Right forelimb (tissue), 1 donor: ENCODE measurements at places on chromosomes 4 and X.

GRCh38 chrX:135347381-135348016, 38.2 kb downstream of the ETDC start:
- DNase-seq: no peak

DNA sequence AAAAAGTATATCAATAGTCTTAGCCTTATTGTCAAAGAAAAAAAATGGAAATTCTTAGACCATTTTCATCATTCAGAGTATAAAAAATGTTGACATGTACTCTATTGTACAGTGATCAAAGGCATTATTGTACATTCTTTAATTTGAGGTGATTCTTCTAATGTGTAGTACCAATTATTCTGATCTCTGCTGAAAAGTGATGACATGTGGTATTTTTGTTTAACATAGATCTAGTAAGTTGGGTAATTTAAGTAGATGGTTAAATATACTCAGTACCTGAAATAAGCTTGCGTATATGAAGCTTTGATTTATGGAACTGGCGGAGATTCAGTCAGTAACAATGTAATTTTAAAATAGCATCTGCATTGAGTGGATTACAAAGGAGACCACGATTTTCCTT, 5.1 kb downstream of the TENM3 start:
- no peak for DNase-seq

DNA sequence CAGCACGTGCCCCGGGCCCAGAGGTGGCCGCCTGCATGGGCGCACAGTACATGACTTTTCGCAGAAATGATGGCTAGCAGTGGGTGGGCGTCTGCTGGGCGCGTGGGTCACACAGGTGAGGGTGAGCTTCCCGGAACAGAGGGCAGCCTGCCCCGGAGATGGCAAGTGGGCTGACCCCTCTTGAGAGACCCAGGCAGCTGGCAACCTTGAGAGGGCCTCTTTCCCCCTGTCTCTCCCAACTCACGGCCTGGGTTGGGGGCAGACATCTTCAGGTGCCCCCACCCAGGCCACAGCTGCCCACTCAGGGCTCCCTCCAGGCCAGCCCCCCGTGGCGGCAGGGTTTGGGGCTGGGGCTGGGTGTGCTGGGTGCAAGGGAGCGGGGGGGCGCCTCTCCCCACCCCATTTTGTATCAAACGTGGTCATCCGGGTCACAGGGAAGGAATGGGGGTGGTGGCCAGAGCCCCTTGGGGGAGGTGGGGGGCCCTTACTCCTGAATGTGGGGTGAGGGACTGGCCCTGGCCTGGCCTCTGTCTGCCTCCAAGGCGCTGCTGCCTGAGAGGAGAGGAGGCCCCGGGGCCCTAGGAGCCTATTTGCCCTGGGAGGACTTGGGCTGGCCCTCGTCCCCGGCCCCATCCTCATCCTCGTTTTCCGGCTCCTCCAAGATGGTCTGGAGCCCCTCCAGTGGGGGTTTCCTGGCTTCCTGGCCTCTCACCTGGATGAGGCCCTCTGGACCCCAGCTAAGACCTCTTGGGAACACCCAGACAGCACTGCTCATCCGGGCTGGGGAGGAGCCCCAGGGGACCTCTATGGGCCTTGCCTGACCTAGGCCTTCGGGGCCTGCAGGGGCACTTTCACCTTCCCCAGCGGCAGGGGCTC, 4.6 kb downstream of the PNMA6E start:
- no peak for DNase-seq

GRCh38 chr4:102642631-102643298, 118.0 kb downstream of the MANBA start:
- DNase-seq: no peak

DNA sequence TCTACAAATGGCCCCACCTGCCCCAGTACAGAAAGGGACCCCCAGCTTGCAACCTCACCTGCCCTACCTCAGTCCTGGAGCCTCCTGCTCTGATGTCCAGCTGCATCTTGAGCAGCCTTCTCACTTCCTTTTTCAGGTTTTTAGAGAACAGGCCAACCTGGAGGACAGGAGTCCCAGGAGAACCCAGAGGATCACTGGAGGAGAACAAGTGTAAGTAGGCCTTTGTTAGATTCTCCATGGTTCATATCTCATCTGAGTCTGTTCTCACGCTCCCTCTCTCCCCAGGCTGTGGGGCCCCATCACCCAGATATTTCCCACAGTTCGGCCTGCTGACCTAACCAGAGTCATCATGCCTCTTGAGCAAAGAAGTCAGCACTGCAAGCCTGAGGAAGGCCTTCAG, 3.6 kb downstream of the MAGEA11 start:
- DNase-seq: no peak

DNA sequence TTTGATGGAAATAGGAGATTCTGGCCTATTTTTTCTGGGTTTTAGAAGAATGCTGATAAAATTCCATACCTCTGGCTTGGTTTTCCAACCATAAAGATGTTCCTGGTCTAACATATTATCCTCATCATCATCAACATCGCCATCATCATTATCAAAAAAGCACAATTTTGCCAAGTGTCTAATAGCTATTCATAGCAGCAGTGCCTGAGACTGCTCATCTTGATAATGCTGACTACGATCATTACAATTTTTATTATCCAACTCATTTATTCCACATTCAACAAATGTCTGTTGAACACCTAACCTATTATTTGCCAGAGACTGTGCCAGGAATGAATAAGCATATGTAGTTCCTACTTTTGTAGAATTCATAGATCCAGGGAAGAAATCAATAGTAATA, 303.5 kb upstream of the GATB start:
- DNase-seq: no peak

DNA sequence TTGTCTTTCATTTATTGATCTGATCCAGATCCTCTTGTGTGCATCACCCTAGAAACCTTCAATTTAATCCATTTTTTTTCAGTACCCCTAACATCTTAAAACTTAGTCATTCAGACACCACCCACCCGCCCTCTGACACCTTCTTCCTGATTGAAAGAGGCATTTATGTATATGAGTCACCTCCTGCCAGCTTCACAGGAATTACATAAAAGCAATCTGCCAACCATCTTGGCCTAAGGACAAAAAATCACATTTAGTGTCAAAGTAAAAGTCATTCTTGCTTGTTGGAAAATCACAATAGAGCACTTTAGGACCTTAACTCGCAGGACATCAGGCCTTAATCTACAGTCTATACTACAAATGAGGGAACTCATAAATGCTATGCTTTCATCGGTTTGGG, 52.1 kb downstream of the NDST3 start:
- no peak for DNase-seq

DNA sequence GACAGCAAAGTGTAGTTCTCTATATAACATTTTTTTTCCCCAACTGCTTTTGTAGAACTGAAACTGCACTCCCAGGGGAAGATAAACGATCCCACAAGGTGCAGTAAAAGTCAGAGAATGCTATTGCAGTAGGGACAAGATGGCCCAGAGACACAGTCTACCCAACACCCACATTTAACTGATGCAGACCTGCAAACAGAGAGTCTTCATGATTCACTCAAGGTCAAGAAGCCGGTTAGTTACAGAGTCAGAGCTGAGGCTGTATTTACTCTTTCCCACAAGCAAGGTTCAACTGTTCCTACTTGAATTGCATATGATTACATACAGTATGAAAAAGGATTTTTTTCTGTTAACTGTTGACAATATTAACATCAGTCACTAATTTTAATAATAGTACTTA, 654.6 kb downstream of the IL1RAPL1 start:
- no peak for DNase-seq

DNA sequence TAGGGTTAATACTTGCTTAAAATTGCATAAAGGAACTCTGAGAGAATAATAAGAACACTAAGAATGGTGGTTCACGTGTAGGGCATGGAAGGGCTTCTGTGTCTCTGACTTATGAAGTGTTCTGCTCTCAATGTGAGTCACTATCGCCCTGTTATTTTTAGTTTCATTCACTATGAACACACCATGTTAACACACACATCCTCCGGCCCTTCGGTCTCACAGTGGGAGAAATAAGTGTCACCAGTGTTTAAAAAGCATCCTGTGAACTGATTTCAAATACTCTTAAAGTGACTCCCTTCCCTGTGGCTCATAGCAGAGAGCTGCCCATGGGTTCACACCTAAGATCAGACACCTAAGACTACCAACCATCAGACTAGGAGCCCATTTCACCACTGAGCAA, 33.8 kb upstream of the FGFBP2 start:
- no peak for DNase-seq

DNA sequence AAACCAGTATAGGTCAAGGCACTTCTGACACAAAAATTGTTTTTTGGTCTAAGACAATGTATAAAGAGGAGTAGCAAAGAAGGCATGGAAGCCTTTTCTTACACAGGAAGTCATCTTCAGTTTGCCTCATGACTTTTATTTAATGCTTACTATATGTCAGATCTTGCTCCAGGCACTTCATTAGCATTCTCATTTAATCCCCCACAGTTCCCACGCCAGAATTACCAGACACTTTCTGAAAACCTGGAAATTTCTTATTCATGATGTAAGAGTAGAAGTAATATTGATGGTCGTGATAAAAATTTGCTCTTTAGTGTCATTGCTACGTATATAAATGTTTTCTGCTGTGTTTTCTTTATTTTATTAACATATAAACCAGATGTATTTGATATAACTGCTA, 39.2 kb downstream of the ARHGEF38 start:
- DNase-seq: no peak

DNA sequence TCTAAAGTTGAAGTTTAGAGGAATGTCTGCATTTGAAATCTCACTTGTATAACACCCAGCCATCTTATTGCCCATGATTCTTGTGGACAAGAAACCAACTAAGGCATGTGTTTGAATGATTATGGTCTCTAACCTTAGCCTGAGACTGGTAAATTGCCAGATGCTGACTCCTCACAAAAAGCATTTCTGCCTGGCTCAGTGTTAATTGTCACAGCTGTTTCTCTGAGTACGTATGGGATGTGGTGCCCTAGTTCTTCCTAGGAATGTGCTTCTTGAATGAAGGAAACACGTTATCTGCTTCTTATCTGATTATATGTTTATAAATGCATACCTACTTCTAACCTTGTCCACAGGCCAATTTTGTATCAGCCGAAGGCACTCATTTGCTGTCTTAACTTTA, 63.1 kb upstream of the NDP start:
- DNase-seq: no peak

DNA sequence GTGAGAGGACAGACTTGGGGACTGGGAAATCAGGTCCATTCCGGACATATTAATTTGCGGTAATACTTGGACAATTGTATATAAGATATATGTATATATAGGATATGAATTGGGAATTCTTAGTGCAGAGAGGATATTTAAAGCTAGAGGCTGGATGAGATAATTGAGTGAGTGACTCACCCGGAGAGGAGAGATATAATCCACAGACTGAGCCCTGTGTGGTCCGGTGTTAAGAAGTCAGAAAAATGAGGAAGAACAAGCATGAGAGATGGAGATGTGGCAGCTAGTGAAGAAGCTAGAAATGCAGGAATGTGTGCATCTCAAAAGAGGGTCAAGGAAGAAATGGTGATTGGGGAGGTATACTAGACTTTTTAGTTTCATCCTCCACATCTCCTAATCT, 336.2 kb downstream of the SLC7A11 start:
- no peak for DNase-seq

- no peak for DNase-seq
Observed at GRCh38 chr4:67658302-67658701, 42.7 kb downstream of the UBA6 start.

DNA sequence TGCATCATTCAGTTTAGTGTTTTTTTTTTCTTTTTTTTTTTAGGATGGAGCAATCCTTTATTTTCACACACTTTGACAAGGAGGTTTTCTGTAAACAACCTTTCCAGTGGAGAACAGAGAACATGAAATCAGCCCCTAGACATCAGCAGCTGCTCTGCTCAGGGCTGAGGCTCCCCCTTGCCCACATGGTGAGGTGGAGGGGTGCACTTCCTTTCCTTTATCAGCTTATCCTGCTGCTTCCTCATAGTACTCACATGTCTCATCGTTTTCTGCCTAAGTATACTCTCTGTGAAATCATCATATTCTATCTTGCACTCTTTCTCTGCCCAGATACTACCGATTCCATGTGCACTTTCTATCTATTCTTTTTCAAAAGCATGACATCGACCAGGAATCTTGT, 47.6 kb upstream of the PRSS12 start:
- no peak for DNase-seq

DNA sequence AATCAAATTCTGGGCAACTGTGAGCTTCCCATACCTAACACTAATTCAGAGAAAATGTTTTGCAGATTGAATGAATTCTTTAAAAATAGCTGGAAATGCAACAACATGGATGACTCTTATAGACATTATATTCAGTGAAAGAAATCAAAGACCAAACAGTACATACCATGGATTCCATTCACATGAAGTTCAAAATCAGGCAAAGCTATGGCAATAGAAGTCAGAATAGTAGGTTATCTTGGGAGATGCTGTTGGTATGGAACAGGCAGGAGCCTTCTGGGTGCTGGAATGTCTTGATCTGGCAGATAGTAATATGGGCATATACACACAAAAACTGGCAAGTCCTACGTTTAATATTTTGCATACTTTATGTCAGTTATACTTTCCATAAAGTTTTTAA, 25.5 kb upstream of the CBLL2 start:
- DNase-seq: no peak

- DNase-seq: no peak
Observed at GRCh38 chr4:94221916-94222315, 14.3 kb downstream of the SMARCAD1 start.

DNA sequence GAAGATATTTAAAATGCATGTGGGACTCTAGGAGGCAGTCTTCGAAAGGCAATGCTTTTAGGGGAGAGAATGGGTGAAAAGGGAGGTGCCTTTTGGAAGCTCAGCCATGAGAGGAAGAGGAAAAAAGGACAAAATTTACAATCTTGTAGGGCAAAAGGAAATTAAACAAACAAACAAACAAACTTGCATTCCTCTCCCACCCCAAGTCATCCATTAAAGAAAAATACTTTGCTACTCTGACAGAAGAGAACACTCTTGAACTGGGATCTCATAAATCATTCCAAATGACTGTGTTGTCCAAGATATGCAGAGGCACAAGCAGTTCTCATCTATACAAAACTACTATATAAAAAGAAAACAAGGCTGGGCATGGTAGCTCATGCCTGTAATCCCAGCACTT, 46.7 kb downstream of the HELQ start:
- no peak for DNase-seq

- no peak for DNase-seq
Observed at GRCh38 chrX:87873347-87873941, 355.8 kb downstream of the KLHL4 start.

DNA sequence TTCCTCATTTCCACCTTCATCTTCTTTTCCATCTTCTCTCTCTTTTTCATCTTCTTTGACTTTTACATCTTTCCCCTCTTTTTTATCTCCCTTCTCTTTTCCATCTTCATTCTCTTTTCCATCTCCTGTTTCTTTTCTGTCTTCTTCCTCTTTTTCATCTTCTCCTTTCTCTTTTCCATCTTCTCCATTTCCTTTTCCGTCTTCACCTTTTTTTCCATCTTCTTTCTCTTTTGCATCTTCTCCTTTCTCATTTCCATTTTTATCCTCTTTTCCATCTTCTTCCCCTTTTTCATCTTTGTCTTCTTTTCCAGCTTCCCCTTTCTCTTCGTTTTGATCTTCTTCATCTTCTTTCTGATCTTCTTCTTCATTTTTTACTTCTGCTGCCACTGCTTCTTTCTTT, 87.0 kb downstream of the HMGN5 start:
- no peak for DNase-seq

GRCh38 chr4:4695497-4695896, 153.6 kb upstream of the STX18 start:
- DNase-seq: no peak

GRCh38 chrX:19548934-19549333, 33.6 kb upstream of the MAP3K15 start:
- no peak for DNase-seq
